Mammary epithelial cell (primary cell): ENCODE measurements at places on chromosomes 12 and 14. TPM values are rescaled to one million over a fixed set of nuclear protein-coding genes. Genes with fewer than 3 reads are reported as not detected.

GRCh38 chr12:14239350-14239934, 126.0 kb upstream of the ATF7IP start:
- DNase-seq = peak; percentile 46

DNA sequence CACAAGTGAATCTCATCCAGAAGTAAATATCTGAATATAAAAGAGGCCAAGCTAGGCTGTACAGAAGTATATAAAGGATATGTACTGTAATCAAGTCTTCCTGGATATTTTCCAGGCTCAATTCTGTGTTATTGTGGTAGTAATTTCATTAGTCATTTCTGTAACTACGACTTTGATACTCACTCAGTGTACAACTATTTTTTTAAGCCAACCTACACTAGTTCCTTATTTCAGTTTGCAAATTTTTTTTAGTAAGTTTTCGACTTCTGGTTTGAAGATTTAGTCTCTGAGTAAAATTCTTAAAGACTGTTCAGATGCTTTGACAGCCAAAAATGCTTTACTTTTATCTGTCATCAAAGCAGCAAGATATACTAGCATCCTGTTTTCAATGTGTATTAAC, 130.8 kb downstream of the CAPZA3 start:
- peak; percentile 56 for DNase-seq

DNA sequence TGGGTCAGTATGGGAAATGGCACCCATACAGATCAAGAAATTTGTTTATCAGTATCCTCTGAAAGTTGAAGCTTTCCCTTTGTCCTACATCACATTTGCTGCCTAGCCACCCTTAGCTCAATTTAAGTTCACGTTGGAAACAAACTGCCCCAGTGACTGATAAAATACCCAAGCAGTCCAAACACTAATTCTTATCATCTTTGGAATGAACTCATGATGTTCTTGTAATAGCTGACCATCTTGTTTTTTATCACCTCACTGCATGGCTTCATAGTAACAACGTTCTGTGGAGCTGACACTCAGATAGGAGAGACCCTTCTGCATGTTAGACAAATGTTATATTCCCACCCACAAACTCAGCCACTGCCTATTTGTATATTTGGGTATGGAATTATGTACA, 93.4 kb downstream of the GPR135 start:
- no peak for DNase-seq

GRCh38 chr14:78967111-78967809, 797.1 kb downstream of the NRXN3 start:
- no peak for DNase-seq

DNA sequence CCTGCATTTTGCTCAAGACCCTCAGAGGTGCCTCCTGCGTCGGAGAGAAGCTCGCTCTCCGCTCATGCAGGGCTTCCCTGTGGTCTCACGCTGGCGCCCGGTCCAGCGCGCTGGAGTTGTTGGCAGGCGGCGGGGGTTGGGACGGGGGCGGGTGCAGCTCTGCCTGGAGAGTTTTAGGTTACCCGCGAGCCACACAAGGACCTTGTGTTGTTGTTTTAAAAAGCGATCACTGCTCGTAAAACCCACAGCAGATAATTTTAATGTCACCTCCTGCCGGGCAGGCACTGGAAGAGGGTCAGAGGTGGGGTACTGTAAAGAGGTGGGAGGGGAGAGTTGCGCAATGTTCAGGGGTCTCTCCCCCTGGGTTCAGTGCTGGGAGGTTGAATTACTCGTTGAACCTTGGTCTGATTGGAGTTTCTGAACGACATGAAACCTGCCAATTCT, 850 bp downstream of the SMOC1 start:
- peak; percentile 27 for DNase-seq

- no peak for DNase-seq
Measured at GRCh38 chr12:125267114-125267513, 201.9 kb downstream of the AACS start.

GRCh38 chr14:105335735-105336476, 21.4 kb downstream of the PACS2 start:
- DNase-seq = no peak

DNA sequence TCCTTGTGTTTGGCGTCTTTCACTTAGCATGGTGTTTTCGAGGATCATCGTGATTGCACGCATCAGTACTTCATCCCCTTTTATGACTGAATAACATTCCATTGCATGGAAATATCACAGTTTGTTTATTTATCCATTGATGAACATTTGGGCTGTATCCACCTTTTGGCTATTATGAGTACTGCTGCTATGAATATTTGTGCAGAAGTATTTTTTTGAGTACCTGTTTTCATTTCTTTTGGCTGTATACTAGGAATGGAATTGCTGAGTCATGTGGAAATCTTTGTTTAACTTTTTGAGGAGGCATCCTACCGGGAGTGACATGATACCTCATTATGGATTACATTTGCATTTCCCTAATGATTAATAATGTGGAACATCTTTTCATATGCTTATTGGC, 66.4 kb downstream of the WNK1 start:
- DNase-seq = no peak

- DNase-seq = no peak
Measured at GRCh38 chr12:104012331-104012730, 37.7 kb downstream of the GLT8D2 start.

TMEM121 gene
- total RNA-seq = 6.0 TPM

R3HDM2 gene
- total RNA-seq = 16.3 TPM

DNA sequence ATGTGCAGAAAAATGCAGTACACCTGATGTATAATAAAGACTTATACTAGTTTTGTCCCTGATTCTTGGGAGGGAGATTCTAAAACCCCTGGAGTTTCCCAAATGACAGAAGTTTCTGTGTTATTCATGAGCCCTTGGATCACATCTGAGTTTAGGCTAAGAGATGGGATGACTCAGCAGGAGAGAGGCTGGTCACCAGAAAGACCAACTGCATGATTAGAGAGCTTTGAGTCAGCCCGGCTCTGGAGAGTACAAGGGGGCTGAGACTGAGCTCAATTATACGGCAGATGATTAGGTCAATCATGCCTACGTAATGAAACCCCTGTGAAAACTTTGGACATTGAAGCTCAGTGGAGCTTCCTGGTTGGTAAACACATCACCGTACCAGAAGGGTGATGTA, 174.2 kb downstream of the SSPN start:
- peak; percentile 99 for DNase-seq

- DNase-seq = no peak
Measured at GRCh38 chr12:65803251-65803650, 21.0 kb upstream of the HMGA2 start.

DNA sequence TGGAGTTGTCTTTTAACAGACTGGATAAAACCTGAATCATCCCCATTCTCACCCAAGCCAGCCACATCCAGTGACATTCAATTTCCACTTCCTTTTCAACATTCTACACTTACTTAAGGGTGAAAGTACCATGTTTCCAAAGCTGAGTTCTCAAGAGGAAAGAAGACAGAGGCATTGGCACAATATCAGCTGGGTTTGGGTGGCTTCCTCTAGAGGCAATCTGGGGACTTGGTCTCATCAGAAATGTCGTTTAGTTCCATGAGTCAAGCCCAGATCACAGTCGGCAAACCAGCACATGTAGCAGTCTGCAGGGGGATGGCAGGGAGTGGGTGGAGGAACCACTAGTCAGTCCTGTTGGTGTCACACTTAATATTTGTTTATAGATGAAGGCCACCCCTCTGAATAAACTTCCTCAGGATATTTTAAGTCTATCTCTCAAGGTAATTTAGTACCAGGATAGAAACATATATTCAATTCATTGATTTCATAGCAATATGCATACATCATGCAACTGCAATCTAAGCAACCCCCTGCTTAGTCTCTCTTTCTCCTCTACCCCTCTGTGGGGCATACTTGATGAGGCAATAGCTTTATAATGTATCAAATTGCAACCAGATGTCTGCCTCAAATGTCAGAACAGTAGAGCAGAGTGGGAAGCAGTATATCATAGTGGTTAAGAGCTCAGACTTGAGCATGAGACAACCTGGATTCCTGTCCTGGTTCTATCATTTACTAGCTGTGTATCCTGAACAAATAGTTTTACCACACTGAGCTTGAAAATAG, 3.0 kb downstream of the SRRM4 start:
- DNase-seq = no peak

CFAP73 gene
- not detected in 2 replicates for total RNA-seq

DNA sequence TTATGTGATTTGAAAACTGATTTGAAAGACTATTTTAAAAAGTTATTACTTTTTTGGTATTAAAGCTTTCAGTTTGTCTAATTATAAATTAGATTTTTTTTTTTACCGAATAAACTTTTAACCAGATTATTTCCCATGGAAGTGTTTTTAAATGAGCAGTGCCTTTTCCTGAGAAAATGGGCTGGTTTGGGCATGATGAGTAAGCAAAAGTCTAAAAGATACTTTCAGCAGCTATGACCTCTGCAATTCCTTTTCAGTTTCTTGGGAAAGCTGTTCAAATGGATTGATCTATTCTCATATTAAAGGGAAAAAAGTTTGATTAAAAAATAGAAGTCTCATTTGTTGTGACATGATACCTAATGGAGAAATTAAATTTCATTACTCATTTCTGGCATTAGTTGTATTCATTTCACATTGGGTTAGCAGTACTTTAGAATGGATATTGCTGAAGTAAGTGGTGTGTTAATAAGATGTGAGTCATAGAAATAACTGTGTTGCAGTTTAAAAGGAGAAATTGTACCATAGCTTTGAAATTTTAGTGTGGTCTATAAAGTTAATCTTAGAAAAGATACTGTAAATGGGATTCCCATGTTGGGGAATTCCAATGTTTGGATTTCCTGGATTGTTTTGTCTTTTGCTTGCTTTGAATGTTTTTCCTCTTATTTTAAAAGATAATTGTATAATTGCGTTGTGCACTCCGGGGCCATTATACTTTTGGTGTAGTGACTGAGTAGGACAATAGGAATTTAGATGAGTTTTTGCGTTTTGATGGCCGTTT, 21.0 kb downstream of the KTN1 start:
- peak; percentile 56 for DNase-seq

GRCh38 chr12:2960390-2960956, 1.3 kb downstream of the TEAD4 start:
- DNase-seq = peak; percentile 45

- DNase-seq = no peak
Measured at GRCh38 chr12:2492236-2492635, 302.5 kb upstream of the FKBP4 start.

DNA sequence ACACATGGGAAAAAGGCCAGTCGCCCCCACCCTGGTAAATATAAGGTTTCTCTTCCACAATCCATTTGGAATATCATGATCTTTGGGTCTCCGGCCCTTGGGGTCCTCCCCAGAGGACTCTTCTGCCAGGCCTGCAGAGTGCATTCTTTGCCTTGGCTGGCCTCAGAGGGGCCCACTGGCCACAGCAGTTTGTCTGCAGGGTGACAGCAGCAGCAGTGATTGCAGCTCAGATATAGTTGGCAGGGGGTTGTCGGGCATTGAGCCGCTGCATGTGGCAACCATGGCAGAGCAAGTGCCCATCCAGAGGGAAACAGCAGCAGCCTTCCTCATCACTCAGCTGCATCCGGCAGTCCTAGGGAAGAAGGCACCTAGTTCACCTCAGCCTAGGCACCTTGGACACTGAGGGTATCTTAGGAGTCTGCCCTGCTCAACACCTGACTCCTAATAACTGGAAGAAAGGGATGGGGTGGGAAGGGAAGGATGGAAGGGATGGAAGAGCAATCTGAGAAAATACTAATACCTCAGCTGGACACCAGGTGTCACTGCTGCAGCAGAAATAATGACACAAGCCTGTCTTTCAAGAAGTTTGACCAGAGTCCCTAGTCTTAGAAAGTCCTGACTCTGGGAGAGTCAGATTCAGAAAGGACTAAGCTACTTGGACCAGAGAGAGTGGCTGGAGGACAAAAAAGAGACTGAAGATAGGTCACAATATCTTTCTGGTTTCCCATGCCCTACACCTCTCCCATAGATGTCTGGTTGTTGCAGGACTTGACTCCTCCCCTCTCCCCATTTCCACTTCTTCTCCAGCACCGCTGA, 8.9 kb downstream of the AJUBA start:
- DNase-seq = peak; percentile 57

DNA sequence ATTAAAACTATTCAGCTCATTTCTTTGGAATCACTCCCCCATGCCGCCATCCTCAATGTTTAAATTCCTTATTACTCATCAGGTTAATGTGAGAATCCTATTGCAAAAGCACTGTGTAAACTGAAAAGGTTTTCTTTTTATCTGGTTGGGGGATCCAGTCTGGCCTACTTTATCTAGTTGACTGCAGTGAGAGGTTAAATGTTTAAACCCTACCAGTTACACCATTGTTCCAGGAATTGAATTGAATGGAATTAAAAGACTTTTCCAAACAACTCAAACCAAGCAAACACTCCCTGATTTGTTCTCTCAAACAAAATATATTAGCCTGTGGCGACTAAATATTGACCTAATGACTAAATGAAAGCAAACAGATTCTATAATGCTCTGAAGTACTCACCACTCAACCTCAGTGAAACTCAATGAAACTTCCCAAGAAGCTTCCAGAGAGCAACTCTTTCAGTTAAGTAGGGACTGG, 100.5 kb downstream of the VEZT start:
- peak; percentile 53 for DNase-seq

- DNase-seq = no peak
Measured at GRCh38 chr12:132413931-132414588, 75.9 kb upstream of the FBRSL1 start.

DNA sequence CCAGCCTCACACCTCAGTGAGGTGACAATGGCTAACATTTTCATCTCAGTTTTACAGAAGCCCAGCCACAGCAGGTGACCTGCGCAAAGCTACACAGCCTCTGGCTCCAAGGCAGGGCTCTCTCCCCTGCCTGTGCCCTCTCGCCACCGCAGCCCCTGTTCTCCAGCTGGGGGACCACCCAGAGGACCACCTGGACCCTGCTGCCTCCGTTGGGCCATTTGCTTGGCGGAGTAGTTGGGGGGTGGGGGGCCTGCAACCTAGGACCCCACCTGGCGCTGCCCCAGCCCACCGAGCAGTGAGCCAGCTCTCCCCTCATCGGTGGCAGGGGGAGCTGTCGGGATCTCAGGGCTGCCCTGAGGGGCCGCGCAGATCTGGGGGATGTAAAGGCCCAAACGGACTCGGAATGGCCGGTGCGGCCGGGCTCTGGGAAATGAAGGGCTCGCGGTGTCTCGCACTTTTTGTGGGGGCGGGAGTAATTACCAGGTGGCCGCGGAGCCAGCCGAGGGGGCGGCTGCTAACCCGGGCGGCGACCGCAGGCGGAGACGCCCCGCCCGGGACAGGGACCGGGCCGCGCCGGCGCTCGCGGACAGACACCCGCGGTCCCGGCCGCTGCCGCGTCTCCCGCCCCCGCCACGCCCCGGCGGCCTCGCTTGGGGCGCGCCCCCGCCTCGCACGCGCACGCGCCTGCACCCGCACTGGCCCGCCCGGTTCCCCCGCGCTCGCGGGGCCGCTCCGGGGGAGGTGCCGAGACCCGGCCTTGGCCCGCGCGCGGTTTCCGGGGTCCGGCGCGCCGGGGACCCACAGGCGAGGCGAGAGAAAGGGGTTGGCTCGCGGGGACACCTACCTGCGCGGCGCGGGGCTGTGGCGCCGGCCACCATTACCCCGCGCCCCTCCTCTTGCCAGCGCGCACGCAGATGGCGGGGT, 8.6 kb upstream of the GPR68 start:
- no peak for DNase-seq
